RPMI8226 (cell line): ENCODE measurements at places on chromosomes 3 and 15.

- no peak for DNase-seq
Observed at GRCh38 chr15:94532226-94532625, 300.9 kb downstream of the MCTP2 start.

- DNase-seq, result peak; percentile 75
Observed at GRCh38 chr3:56424885-56425284, 43.4 kb downstream of the ERC2 start.

DNA sequence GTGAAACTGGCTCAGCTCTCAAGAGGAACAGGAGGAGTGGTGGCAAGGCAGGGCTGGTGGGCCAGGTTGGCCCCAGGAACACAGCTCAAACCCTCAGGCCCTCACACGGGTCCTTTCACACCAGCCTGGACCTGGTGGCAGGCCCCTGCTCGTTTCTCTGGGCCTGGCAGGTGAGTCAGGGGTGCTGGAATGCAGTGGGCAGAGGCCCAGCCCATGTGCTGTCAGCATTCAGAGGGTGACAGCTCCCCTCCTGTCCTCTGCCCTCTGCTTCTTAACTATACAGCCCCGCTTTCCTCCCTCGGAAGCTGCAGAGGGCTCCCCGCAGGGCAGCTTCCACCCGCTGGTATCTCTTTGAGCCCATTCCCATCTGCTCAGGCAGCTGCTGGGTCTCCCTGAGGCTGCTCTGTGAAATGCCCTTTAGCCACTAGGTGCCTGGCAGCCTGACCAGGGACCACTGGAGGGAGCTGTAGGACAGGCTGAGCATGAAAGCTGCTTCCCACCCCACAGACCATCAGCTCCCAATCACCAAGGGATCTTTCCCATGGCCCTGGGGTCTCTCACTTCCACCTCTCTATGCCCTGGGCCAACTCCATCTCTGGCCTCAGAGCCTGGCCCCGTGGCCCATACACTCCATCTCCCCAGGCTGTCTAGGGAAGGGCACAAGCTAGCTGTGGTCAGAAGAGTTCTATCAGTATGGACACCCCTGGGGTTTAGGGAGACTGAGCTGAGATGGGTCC is 24.8 kb downstream of the SHF start:
- peak; percentile 72 for DNase-seq

- DNase-seq, result no peak
Observed at GRCh38 chr3:159616234-159616825, 372.3 kb upstream of the IL12A start.

GRCh38 chr3:52829906-52830463 is 487 bp downstream of the ITIH4 start:
- no peak for DNase-seq

GRCh38 chr15:77024273-77025082 is 29.6 kb downstream of the PSTPIP1 start:
- DNase-seq, result peak; percentile 81

GRCh38 chr15:55434989-55435825 is 26.9 kb downstream of the PIERCE2 start:
- peak; percentile 78 for DNase-seq

DNA sequence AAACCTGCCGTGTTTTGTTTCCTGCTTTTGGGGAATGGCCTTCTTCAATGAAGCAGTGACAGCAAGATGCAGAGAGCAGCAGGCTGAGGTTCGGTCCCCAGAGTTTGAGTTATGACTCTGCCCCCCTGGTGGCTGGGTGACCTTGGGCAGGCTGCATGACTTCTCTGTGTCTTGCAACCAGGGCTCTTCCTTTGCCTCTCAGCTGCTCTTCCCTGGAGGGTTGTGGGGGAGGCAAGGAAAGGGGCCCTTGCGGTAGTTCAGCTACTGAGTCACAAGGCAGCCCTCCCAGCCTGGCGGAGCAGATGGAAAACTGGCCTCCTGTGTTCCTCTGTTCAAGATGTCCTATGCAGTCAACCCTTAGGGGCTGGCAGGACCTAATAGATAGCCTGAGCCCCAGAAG is 17.1 kb downstream of the CTXND1 start:
- DNase-seq, result peak; percentile 59

DNA sequence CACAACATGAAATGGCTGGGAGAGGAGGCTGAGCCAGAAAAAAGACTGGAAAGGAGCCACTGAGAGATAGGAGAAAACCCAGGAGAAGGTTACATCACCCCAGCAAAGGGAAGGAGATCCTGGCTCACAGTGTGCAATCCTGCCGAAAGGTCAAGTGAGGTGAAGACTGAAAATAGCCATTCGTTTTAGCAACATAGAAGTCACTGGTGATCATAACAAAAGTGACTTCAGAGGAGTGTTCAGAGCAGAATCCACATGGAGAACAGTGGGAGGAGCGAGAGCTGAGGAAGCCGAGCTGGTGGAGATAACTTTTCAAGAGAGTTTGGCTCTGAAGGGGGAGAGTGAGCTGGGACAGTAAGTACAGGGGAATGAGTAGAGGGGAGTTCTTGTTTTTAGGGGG is 5.4 kb upstream of the HEG1 start:
- DNase-seq, result no peak

GRCh38 chr15:47951781-47952180 is 169.0 kb upstream of the SLC24A5 start:
- DNase-seq, result no peak

DNA sequence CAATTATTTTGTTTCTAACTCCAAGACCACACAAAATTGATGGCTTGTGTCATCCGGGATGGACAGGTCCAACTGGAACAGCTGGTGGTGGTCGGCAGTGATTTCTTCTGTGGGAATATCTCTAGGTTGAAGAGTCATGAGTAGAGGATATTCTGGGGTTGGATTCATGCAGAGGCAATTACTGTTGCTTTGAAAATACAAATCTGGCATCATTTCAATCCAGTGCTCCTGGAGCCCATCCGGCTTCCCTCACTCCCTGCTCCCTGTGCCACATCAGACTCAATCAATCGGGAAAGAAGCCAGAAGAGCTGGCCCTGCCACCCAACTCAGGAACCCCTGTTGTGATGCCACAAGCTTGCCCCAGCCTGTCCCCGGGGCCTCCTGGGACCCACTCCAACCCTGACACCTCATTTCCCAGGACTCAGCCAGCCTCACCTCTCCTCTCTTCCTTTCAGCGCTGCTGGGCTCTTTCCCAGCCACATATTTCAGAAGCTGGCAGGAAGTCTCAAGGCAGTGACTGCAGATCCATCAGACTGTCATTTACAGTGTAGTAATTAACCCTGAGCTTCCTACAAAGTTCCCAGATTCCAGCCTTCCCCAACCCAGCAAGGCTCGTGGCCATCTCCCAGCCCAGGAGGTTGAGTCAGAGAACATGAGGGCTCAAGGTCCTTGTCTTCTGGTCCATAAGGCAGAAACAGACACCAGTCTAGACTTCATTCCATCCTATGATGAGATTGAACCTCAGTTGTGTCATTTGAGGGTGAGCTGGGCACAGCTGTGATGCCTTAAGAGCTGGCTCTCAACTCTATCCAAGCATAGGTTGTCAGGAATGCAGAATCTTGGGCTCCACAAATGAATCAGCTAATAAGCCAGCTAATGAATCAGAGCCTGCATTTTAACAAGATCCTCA is 114.0 kb downstream of the FAM174B start:
- DNase-seq, result no peak

- DNase-seq, result no peak
Observed at GRCh38 chr3:175617247-175617646, 758.1 kb downstream of the NAALADL2 start.

DNA sequence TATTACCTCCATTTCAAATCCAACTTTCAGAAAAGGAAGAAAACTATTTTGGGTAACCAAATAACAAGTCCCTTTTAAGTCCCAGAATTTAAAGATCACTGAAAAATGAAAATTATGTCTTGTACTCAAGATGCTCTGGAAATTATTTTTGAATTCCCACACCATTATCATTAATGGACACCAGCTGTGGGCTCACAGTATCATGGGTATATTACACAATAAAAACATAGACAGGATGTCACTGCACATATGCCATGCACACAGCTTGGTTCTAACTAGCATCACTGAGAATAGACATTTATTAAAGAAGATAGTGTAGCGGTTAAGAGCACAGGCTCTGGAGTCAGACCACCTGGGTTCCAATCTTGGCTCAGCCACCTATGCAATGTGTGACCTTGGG is 130.4 kb downstream of the FRMD5 start:
- DNase-seq, result no peak

GRCh38 chr3:195030791-195031321 is 240.1 kb downstream of the XXYLT1 start:
- no peak for DNase-seq

GRCh38 chr15:78139578-78139977 is 8.3 kb upstream of the CIB2 start:
- no peak for DNase-seq

- DNase-seq, result no peak
Observed at GRCh38 chr15:48391950-48392349, 60.7 kb downstream of the DUT start.

- no peak for DNase-seq
Observed at GRCh38 chr3:8873740-8874139, 89.5 kb downstream of the RAD18 start.

GRCh38 chr3:106299300-106300098 is 430.7 kb upstream of the CBLB start:
- peak; percentile 56 for DNase-seq

GRCh38 chr3:108046247-108046646 is 44.6 kb downstream of the CD47 start:
- DNase-seq, result no peak

DNA sequence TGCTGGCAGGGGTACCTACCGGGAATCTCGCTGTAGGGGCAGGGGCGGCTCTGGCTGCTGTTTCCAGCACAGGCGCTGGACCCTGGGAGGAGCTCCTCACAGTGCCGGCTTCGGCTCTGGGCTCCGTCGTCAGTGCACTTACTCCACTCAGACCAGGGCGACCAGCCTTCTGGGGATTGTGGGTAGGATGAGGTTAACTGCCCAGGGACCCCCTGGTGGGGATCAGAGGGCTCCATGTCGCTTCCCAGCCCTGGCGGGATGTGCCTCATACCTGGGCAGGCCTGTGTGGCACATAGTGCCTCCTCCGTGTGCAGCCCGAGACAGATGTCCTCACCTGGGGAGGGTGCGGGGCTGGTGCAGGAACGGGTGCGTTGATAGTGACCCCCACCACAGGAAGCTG is 115.7 kb downstream of the SEMA5B start:
- DNase-seq, result no peak
